ENCODE measurements at places on chromosomes 5 and 9. TPM values are rescaled to one million over a fixed set of nuclear protein-coding genes. Genes with fewer than 3 reads are reported as not detected.

The TSSK1B gene
- 0.54 TPM for total RNA-seq

The INSL4 gene
- not detected for total RNA-seq

The SPATA31A3 gene
- not detected for total RNA-seq

The NSA2 gene
- total RNA-seq = 43.9 TPM

The LEAP2 gene
- 2.5 TPM for total RNA-seq
